Amygdala (tissue), 56 donors: ENCODE measurements at places on chromosomes 11 and 22.

GRCh38 chr11:62068730-62069129 lies 55.1 kb upstream of the INCENP start:
- no peak for DNase-seq

GRCh38 chr11:127844876-127845275 lies 742.5 kb downstream of the ETS1 start:
- DNase-seq: no peak

- DNase-seq: no peak
These were observed 1.1 kb upstream of the ALG8 start for GRCh38 chr11:78140392-78141077.

GRCh38 chr22:42397332-42398249 lies 34.6 kb downstream of the NFAM1 start:
- no peak for DNase-seq

- DNase-seq: no peak
These were observed 175.0 kb upstream of the BDNF start for GRCh38 chr11:27874998-27875830.

DNA sequence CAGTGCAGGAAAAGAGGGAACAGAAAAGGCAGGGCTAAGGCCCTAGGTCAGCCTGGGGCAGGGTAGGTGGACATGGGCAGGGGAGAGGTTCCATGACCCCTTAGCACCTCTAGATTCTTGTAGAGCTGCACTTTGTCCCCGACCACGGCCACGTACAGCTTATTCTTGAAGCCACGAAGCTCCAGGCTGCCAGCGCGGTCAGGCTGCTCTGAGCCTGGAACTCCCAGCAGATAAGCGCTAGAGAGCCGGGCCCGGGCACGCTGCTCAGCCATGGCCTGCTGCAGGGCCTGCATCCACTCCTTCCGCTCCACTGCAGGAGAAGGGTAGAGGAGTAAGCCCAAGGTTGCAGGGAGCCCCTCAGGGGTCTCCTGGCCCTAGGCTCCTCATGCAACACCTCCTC lies 36.1 kb upstream of the PDE2A start:
- DNase-seq: no peak

- no peak for DNase-seq
These were observed 1.1 kb downstream of the PRRG4 start for GRCh38 chr11:32830796-32831195.
